GDM1 (cell line): ENCODE measurements at places on chromosomes 3 and 15.

DNA sequence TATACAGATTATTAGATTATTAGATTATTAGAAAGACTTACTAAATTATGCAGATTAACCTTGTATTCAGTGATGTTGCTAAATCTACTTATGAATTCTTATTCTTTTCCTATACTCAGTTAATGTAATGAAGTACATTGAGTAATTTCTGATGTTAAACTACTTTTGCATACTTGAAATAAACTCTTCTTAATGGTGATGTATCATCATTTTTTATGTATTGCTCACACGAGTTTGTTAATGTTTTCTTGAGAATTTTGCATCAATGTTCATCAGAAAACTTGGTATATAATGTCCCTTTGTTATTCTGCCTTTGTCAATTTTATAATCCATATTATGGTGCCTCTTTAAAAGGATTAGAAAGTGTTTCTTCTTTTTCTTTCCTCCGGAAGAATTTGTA is 163.2 kb upstream of the COL8A1 start:
- no peak for DNase-seq

DNA sequence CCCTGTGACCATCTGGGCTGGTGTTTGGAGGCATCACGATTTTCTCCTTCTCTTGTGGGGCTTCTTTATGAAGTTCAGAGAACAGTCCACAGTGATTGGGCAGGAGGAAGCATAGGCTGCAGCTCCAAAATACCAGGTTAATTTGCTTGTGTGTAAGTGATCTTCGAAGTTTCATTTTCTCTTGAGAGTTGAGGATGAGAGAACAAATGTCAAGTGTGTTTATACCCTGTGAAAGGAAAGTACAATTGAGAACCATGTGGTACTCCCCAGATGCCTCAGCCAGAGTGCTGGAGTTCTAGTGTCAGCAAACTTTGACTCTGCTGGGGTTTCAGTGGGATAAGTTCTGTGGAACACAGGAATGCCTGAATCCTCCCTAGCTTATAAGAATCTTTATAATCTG is 357.1 kb upstream of the CFAP20DC start:
- DNase-seq: no peak

DNA sequence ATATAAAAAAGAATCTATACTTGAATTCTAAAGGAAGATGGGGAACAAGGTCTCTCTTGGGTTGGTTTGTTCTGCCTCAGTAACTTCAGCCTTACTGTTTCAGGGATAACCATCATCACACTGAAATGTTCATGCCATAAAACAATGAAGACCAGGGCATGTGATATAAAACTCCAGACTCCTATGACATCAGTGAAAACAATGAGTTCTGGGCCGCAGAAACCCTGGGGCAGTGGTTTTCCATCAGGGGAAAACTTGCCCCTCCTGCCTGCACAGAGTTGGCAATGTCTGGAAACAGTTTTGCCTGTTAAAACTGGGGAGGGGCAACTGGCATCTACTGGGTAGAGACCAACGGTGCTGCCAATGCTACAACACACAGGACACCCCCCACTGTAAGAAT is 46.8 kb downstream of the CA12 start:
- no peak for DNase-seq

GRCh38 chr3:155184011-155184410 is 103.9 kb downstream of the MME start:
- DNase-seq: no peak

DNA sequence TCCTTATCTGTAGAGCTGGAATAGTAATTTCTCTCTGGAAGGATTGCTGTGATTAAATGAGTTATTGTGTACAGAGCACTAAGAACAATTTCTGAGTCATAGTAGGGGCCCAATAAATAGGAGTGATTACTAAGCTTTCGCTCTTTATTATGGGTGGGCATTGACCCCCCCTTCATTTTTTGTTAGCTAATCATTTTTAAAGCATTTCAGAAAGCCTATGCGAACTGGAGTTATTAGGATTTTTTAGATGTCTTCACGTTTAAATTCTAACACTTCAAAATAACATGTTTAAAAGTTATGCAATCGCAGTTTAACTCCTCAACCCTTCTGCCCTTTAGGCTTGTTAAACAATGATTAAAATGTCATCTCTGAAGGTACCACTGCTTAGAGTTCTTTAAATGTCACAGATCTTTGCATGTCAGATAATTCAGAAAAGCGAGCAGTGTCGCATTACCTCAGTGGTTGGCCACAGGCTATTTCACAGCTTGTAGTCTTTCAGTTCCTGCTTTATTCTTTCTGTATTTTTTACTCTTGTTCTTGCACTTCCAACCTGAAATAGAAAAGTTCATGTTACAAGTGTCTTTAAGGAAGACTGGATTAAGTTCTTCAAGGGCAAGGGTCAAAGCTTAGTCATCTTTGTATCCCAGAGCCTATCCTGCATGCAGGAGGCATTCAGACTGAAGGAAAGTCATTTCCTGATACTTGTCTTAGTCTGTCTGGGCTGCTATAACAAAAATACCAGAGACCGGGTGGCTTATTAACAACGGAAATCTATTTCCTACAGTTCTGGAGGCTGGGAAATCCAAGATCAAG is 102.9 kb downstream of the FNDC3B start:
- no peak for DNase-seq

DNA sequence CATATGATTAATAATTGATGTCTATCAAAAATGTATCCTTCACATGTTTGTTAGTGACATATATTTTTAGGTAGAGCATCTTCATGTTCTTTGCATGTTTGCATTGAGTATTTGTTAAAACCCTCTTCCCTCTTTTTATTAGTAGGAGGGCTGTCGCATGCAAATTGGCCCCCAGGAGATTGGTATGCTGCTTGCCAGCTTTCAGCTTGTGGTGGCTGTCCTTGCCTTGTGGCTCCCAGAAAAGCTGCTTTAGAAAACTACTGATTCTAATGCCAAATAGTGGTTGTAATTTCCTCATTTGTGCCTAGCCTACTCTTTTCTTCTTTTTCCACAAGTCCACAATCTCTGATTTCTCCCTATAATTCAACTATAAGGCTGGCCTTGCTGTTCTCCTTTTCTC is 886.8 kb downstream of the VGLL3 start:
- no peak for DNase-seq

GRCh38 chr15:91308855-91309254 is 208.8 kb downstream of the SV2B start:
- no peak for DNase-seq

GRCh38 chr15:86199467-86200145 is 119.9 kb downstream of the AGBL1 start:
- no peak for DNase-seq

DNA sequence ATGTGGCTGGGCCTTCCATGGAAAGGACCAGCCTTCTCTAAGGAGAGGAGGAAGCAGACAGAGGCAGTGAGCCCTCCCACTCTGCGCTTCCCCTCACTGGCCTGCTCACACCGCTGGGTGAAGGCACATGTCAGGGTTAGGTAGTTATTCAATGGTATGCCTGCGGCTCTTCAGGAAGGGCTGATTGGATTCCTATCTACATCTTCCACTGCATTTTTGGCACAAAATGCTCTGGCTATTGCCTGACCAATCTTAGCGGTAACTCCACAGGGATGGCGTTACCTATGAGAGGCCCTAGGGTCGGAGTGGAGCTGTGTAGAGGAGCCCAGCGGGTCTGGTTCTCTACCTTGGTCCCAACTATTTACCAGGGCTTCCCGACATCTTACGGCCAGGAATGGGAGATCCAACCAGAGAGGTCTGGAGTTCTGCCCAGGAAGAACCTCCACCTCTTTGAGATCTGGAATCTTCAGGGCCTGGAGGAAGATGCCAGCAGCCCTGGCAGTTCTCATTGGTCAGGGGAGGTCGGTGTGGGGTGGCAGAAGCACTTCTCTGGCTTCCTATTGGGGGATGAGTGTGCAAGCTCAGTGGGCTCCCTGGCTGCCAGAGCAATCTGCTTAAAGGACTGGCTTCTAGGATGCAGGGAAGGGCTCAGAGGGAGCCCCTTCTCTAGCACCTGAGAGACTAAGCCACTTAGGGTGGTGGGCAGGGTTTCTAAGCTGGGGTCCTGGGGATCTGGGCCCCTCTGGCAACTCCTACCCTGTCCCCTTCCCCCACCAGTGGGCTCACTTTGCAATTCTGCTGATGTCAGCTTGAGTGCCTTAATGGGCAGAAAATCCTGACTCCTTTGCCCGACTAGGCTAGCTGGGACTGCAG is 24.3 kb downstream of the SNX33 start:
- DNase-seq: no peak

- no peak for DNase-seq
Measured at GRCh38 chr3:193830791-193831191, 237.8 kb downstream of the OPA1 start.

DNA sequence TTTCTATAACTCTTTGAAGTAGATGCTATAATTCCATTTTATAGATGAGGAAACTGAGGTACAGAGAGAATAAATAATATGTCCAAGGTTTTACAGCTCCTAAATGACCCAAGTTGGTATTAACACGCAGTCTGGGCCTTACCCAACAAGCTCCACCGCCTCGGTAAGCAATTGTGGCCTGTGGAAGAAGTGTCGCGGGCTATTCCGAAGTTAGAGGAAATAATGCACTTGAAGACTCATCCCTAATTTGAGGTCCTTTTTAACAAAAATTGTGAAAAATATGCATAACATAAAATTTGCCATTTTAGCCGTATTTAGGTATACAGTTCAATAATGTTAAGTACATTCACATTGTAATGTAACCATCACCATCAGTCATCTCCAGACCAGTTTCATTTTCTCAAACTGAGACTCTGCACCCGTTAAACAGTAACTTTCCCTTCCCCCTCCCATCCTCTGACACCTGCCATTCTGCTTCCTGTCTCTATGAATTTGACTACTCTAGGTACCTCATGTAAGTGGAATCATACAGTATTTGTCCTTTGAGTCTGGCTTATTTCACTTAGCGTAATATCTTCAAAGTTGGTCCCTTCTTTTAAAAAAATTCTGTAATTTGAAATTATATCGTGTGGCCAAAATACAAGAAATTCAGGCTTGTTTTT is 18.2 kb downstream of the IDH3A start:
- no peak for DNase-seq

DNA sequence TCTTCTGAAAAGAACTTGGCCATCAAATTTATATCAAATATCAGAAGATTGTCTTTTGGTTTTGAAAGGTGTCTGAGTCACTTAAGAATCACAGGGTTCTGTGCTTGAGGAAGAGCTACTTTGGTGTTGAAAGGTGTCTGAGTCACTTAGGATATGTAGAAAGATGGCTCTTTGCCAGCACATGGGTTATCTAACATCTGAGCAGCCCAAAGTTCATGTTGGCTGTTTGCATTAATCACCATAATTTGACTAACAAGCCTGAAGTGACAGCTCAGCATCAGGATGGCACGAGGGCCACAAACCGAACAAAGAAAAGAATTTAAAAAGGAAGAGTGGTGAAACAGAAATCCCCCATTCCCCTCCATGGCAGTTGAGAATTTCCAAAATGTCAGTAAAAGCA is 190.5 kb upstream of the CMC1 start:
- no peak for DNase-seq

DNA sequence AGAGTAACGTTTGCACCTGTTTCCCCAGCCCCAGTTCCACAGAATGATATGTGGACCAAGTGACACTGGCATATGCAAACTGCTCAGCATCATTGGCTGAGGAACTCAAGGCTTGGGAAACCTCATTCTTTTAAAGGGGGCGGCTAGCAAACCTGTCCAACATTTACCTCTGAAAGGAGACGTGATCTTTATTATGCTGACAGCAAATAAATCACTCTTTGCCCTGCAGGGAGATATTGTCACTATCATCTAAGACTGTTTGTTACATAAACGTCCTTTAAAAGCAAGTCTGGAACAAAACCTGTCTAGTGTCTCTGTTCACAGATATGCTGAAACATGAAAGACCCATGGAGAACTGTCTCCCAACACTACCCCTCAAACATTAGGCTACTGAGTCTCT is 21.5 kb downstream of the CA12 start:
- DNase-seq: no peak

DNA sequence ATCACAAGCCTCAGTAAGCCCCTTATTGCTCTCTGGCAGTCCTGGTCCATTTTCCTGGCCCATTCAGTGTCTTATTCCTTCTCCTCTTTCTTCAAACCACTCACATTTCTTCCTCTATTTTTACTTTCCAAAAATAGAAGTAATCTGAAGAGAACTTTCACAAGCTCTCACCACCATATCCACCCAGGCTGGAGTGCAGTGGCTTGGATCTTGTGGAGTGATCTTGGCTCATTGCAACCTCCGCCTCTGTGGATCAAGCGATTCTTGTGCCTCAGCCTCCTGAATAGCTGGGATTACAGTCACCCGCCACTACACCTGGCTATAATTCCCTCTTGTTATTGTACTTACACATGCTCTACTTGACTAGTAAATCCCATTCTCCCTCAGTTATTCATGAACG is 16.8 kb downstream of the ARMC8 start:
- DNase-seq: no peak

GRCh38 chr3:40229386-40229785 is 80.1 kb upstream of the EIF1B start:
- DNase-seq: no peak

GRCh38 chr3:29721789-29722188 is 440.9 kb downstream of the RBMS3 start:
- DNase-seq: no peak

GRCh38 chr3:156395961-156396710 is 158.8 kb downstream of the SSR3 start:
- no peak for DNase-seq

- DNase-seq: no peak
Measured at GRCh38 chr3:64331605-64332004, 106.3 kb upstream of the PRICKLE2 start.

- DNase-seq: no peak
Measured at GRCh38 chr3:9185046-9185445, 64.4 kb downstream of the SRGAP3 start.

- DNase-seq: no peak
Measured at GRCh38 chr3:114155370-114155821, 23.5 kb downstream of the DRD3 start.

DNA sequence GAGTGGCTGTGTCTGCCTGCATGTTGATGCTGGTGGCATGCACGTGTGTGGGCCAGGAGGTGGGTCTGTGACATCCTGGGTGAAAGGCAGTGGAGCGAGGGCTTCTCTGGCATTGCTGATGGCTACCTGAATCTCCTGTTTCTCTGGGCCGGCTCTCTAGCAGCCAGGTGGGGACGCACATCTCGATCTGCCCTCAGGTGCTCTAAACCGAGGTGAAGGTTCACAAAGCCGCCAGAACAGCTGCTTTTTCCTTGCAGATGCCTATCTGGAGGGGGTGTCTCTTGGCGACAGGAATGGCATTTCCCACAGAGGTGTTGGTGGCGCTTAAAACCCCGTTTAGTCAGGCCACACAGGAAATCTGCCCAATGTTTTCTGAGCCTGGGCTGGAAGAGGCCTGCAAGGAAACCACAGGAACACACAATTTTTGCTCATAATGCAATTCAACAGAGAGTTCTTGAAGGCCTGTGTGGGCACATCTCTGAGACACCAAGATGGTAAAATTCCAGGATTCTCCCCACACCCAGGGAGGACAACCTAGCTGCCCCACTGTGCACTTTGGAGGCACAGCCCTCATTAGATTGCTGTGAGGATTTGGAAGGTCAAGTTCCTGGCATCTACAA is 11.9 kb downstream of the TMEM158 start:
- no peak for DNase-seq

GRCh38 chr15:25181293-25182097 is 226.7 kb downstream of the SNRPN start:
- no peak for DNase-seq
